ENCODE measurements at places on chromosomes 3 and 15. TPM values are rescaled to one million over a fixed set of nuclear protein-coding genes. Genes with fewer than 3 reads are reported as not detected.

C3orf49 gene
- not detected for total RNA-seq

DNA sequence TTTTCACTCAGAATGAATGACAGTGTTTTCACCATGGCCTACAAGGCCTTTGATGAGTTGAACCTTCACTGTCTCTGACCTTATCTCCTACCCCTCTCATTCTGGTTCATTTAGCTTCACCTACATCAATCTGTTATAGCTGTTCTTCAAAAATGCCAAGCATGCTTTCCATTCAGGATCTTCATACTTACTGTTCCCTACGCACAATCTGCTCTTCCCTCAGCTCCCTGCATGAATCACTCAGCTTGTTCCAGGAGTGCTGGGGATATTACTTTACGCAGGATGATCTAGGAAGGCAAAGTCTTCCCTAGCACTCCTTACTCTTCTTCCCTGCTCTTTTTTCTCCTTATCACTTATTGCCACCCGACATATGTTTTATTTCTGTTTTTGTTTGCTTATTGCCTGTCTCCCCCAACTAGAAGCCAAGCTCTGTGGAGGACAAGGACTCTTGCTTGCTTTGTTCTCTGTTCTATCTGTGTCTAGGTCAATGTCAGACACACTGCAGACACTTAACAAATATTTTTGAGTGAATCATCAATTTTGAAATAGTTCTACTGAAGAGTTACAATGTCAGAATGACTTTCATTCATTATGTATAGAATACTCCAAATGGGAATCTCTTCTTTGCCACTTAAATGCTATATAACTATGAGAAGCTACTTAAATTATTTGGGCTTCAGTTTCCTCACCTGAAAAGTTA lies 238.3 kb upstream of the FEZF2 start:
- peak; percentile 74 for DNase-seq

DNA sequence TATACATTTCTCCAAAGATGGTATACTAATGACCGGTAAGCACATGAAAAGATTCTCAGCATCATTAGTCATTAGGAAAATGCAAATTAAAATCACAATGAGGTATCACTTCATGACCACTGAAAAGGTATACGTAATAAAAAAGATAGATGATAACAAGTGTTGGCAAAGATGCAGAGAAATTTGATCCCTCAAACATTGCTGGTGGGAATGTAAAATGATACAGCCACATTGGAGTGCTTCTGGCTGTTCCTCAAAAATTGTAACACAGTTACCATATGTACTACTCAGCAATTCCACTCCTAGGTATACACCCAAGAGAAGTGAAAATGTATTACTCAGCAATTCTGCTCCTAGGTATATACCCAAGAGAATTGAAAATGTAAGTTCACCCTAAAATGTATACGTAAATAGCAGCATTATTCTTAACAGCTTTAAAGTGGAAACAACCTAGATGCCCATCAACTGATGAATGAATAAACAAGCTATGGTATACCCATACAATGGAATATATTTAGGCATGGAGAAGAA lies 25.0 kb upstream of the KY start:
- DNase-seq = peak; percentile 13

- DNase-seq = peak; percentile 13
Observed at GRCh38 chr15:56234804-56235203, 8.9 kb downstream of the RFX7 start.

DNA sequence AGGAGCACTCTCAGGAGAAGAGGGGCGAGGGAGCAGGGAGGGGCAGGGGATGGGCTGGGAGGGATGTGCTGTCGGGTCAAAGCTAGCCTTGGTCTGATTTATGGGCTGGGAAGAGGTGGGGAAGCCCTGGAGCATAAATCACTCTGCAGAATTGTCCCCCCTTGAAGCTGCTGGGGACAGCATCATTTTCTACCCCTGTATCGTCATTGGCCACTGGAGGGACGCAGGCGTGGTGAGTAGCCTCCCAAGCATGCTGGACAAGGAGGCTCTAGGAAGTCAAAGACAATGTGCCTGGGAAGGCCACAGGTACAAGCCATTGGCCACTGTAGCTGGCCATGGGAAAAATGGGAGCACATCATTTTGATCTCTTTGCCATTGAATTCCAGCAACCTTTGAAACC lies 175.5 kb upstream of the CTDSPL start:
- DNase-seq = no peak

DNA sequence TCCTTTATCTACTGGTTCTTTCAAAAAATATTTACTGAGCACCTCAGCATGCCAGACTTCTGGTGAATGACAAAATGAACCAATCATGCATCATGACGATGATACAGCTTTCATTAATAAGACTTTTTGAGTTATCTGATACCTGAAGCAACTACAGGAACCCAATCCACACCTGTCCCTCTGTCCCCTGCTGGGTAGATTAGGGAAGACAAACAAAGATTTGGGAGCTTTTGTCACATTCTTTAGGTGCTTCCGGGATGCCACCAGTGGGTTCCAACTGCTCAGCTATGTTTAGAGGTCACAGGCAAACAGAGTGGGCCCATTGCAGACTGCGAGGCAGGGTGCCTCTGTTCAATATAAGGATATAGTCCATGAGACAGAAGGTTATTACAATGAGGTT lies 1020.5 kb upstream of the CFAP20DC start:
- no peak for DNase-seq

DNA sequence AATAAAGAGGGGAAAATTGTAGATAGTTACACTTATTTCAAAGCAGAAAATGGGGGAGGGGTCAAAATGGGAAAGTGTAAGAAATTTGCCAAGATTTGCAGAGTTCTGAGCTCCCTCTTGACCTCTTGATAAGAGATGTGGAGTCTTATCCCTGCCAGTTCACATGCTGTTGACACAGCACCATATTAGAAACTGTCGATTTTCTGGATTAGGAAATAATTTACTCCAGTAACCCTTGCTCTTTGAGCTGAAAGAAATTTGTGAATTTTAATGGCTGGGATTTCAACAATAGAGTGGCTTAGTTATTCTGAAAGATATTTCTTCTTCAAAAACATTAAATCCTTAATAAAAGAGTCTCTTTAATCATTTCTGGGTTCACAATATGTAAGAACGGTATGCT lies 306.2 kb upstream of the CNTN4 start:
- DNase-seq = no peak

DNA sequence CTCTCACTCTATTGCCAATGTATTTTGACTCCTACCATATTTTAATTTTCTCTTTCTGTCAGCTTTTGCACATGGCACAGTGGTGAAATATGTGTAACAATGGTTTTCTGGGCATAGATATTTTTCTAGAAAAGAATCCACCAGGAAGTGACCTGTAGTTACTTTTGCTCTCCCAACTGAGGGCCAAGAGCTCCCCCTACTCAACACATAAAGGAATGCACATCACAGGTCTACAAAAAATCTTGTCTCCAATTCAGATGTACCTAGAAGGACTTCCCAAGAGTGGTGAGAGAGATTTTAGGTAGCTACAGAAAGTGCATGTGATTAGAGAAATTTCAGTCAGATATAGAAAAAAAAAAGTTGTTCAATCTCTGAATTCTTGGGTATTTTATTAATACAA lies 15.6 kb downstream of the CPA3 start:
- no peak for DNase-seq

DNA sequence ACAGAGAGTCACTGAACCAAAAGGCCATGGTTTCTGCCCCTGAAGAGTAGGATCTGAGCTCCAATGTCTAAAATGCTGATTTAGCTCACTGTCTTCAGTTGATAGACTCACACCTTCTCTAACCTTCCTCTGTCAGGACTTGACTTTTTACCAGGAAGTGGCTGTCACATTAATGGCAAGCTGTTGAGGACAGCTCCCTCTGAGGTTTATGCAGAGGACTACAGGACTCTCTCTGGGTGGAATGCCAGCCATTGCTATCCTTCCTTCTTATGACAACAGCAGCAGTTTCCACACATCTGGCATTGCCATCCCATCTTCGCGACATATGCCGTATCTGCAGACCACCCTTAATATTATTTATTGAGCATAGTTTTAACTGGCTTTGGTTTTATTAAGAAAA lies 103.8 kb upstream of the PRICKLE2 start:
- no peak for DNase-seq

DNA sequence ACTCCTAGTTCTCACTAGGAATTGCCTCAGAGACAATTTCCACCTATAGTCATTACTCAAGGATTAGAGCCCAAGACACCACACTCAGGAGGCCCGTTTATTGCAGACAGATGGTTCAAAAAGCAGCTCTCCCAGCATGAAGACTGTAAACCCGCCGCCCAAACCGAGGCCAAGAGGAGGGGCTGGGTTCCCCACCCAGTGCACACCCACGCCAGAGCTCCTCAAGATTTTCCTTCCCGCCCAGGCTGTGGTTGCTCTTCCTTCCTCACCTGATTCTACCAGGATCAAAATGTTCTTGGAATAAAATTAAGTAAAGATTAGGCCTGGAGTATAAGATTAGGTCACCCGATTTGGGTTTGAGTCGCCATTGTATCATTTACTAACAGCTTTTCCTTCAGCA lies 364.4 kb downstream of the MECOM start:
- no peak for DNase-seq

GRCh38 chr15:68025835-68026424 lies 28.2 kb upstream of the PIAS1 start:
- peak; percentile 65 for DNase-seq

DNA sequence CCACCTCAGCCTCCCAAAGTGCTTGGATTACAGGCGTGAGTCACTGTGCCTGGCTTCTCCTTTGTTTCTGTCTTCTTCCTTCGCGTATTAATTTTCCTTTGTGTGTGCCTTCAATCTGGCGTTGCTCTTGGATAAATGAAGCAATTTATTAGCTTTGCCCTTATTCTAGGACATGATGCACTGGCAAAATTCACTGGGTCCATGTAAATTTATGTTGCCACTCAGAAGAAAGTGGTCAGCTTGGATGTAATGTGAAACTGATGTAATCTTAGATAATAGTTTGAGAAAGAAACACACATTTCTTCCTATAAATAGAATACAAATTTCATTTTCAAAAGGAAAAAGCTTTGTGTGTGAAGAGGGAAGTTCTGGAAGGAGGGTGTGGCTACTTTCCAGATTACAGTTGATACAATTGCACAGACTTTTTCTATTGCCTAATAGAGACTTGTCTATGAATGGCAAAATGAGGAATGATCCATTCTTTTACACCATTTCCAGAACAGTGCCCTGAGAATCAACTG lies 23.3 kb upstream of the ATP1B3 start:
- DNase-seq = no peak

RGMA gene
- 6.2 TPM for total RNA-seq

- DNase-seq = peak; percentile 74
Observed at GRCh38 chr3:161104561-161105551, at the start of gene B3GALNT1. Gene B3GALNT1 (minus strand): TSS chr3:161105349. CDS start chr3:161086754, 18,595 bp downstream.

DNA sequence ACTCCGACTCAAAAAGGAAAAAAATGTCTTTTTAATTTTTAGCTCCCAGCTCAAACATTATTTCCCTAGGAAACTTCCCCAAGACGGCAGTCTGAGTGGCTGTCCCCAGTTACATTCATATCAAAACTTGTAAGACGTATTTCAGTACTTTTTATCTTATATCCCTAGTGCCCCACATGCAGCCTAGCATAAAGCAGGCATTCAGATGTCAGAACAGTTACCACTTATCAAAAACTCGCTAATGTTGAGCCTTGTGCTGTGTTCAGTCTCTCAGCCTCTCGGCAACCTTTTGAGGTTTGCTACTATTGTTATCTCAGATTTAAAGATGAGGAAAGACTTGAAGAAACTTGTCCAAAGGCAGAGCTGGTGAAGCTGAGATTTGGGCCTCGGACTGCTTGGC lies 6.6 kb upstream of the SELENOS start:
- no peak for DNase-seq

RPL39L gene
- total RNA-seq = 6.5 TPM

GRCh38 chr3:148865049-148865448 lies at the start of gene CPA3:
Gene CPA3 (plus strand): TSS chr3:148865296. CDS start chr3:148865308, 12 bp downstream.
- no peak for DNase-seq

GRCh38 chr3:156811089-156811862 lies 14.9 kb upstream of the LEKR1 start:
- peak; percentile 89 for DNase-seq

DNA sequence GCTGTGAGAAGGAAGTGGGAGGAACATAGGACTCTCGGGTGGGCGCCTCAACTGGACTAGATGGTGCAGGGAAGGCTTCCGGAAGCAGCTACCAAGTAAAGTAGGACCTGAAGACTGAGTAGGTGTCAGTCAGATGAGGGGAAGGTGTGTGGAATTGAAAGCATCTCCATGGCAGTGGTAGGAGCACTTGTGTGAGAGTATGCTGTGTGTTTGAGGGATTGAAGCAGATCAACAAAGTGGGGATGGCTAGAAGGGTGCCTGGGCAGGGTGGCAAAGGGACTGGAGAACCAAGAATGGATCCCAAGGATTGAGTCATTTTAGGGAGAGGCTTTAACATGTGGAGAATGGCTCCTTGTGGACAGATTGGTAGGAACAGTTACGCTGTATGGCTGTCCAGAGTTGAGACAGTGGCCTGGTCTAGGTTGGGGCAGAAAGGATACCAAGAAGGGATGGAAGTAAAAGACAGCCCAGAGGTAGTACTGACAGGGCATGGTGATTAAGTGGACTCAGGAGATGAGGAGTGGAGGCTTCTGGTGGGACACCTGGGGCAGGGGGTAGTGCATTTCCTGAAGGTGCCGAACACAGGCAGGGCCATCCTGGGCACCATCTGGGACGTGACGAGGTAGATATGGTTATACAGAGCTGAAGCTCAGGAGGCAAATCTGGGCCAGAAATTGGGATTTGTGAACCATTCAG lies 1.5 kb downstream of the UQCC5 start:
- no peak for DNase-seq

GRCh38 chr15:33119273-33119672 lies 75.2 kb downstream of the FMN1 start:
- DNase-seq = no peak

GRCh38 chr3:127585163-127585812 lies 5.2 kb downstream of the TPRA1 start:
- no peak for DNase-seq

GRCh38 chr15:26201177-26201858 lies 338.2 kb upstream of the ATP10A start:
- no peak for DNase-seq

CHRNA7 gene
- 1.5 TPM for total RNA-seq

- no peak for DNase-seq
Observed at GRCh38 chr15:49830391-49830790, 209.5 kb downstream of the DTWD1 start.

GRCh38 chr3:122519693-122520092 lies 5.0 kb upstream of the KPNA1 start:
- no peak for DNase-seq

GRCh38 chr3:56800832-56801661 lies 702 bp downstream of the ARHGEF3 start:
- DNase-seq = no peak
